Activated naive CD4-positive, alpha-beta T cell treated with anti-CD3 and anti-CD28 coated beads for 36 hours (primary cell): ENCODE measurements at places on chromosomes 3 and 15.

DNA sequence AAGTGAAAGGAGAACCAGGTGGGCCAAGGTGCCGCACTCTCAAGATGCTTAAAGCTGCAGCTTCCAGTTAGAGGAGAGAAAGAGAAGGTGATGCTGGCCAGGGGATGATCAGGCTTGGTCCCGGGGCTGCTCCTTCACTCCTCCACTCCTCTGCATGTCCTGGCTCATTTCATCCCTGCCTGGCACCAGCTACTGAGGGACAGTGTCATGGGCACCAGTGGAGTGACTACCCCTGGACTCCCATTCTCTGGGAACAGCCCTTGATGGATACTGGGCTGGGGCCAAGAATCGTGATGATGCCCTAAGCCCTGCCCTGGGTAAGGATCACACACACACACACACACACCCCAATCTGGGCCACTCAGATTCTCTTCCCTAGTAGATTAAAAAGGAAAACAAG is 243.7 kb downstream of the UACA start:
- no peak for DNase-seq

DNA sequence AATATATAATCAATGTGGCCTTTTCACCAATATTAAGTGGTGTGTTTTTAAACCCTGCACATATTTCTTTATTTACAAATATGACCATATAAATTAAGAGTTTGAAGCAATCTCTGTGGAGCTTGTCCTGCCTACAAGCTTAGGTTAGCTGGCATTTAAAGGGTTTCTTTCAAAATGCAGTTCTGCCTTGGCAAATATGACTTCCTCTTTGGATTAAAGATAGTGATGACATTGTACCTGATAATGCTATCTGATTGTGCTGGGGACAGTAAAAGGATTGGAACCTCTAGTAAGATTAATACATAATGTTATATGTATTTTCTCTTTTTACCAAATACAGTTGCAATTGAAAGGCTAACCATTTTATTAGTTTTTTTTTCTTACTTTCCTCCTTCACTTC is 249.1 kb downstream of the OTOL1 start:
- no peak for DNase-seq

GRCh38 chr15:64151727-64152506 is at the start of gene SNX22:
Gene SNX22 (plus strand): TSS chr15:64151731. CDS start chr15:64151776, 45 bp downstream.
- DNase-seq: peak; percentile 12

- peak; percentile 80 for DNase-seq
These were observed 2.9 kb downstream of the XPC start for GRCh38 chr3:14175383-14176037.

GRCh38 chr3:37986479-37987314 is 3.9 kb upstream of the VILL start:
- DNase-seq: no peak

GRCh38 chr3:176208915-176209314 is 988.4 kb downstream of the TBL1XR1 start:
- no peak for DNase-seq

DNA sequence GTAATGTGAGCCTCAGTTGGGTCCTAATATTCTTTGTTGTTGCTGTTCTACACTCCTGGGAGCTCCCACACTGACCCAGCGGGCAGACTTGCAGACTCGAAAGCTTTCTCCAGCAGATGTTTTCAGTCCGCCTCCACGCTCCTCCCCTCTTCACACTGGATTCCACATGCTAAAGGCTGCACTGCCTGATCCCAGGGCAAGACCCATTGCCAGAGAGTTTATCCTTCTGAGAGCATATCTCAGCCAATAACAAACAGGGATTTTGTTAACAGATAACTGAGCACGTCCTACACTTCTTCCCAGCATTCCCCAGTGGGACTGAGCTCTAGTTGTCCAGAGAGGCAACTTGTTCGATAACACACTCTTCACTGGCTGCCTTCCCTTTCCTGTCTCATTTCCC is 8.0 kb upstream of the COL6A6 start:
- no peak for DNase-seq

- peak; percentile 65 for DNase-seq
These were observed 559 bp upstream of the LRRN1 start for GRCh38 chr3:3798631-3799113.

DNA sequence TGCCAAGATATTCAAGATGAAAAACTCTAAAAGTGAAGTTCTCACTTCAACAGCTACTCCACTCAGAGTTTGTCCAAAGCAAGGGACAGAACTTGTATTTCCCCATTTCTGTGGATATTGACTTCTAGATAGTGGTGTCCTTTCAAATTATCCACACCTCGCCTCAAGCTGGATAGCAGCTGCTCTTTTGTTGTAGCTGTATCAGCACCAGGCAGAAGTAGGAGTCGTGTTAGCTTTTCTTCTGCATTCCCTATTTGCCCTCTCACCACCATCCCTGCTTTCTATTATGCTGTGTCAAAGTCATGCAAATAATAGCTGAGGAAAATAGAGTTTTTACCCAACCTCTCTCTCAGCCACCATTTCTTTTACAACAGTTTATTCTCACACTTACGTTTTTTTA is 303.8 kb downstream of the EPHA3 start:
- no peak for DNase-seq

GRCh38 chr3:30458376-30459171 is 147.8 kb upstream of the TGFBR2 start:
- no peak for DNase-seq

GRCh38 chr3:38840987-38841386 is 25.0 kb upstream of the SCN10A start:
- DNase-seq: no peak

GRCh38 chr15:38576837-38577236 is 12.2 kb upstream of the RASGRP1 start:
- DNase-seq: no peak

- no peak for DNase-seq
These were observed 21.3 kb downstream of the SLC12A8 start for GRCh38 chr3:125191256-125191655.

DNA sequence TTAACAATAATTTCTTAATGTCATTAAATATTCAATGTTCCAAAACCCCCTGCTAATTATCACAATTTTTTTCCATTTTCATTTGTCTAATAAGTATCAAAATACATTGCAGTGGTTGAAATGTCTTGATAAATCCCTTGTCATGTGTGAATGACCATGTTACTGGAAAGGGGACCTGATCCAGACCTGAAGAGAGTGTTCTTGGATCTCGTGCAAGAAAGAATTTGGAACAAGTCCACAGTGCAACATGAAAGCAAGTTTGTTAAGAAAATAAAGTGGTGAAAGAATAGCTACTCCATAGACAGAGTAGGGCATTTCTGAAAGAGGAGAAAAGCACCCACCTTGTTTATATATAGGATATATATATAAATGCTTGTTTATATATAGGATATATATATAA is 10.4 kb upstream of the SELENOK start:
- no peak for DNase-seq

- DNase-seq: no peak
These were observed 24.5 kb downstream of the DUSP7 start for GRCh38 chr3:52031896-52032295.

DNA sequence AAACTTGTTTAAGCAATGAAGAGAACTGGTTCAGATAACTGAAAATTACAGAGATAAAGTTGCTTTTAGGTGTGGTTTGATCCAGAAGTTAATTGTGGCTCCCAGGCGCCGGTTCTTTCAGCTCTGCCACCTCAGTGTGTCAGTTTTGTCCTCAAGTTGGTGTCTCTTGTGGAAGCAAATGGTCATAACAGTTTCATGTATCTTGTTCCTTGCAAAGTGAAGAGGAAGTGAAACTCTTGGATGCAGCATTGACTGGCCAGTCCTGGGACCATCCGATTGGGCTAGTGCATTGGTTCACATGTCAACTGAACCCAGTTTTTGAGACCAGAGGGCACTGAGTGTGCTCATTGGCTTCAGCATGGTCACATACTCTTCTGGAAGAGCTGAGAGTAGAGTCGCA is 181.4 kb upstream of the GRM7 start:
- no peak for DNase-seq

DNA sequence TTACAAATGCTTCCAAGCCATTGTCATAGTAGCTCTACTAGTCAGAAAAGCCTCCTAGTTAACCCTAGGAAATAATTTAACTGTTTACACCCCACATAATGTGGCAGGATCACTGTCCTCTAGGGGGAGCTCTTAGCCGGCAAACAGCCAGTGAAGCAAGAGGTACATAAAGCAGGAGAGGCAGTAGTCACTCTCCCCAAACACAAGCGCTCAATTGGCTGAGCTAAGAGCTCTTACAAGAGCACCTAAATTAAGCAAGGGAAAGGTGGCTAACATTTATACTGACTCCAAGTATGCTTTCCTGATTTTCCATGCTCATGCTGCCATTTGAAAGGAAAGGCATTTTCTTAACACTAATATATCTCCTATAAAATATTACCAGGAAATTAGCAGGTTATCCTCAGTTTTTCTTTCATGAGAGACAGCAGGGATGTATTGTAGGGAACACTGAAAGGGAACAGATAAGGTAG is 37.6 kb downstream of the NCEH1 start:
- peak; percentile 89 for DNase-seq

DNA sequence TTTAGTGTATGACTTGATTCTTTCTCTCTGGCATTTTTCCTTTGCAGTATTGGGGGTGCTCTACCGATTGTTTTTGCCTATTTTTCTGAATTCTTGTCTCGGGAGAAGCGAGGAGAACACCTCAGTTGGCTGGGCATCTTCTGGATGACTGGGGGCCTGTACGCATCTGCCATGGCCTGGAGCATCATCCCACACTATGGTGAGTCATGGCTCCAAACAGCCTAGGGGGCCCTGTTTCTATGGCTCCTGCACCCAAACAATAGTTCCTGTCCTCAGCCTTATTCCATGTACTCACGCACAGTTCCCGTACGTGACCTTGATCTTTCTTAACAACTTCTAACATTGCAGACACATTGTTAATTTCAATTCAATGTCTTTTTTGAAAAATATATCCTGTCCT is 152.3 kb downstream of the SV2B start:
- no peak for DNase-seq

DNA sequence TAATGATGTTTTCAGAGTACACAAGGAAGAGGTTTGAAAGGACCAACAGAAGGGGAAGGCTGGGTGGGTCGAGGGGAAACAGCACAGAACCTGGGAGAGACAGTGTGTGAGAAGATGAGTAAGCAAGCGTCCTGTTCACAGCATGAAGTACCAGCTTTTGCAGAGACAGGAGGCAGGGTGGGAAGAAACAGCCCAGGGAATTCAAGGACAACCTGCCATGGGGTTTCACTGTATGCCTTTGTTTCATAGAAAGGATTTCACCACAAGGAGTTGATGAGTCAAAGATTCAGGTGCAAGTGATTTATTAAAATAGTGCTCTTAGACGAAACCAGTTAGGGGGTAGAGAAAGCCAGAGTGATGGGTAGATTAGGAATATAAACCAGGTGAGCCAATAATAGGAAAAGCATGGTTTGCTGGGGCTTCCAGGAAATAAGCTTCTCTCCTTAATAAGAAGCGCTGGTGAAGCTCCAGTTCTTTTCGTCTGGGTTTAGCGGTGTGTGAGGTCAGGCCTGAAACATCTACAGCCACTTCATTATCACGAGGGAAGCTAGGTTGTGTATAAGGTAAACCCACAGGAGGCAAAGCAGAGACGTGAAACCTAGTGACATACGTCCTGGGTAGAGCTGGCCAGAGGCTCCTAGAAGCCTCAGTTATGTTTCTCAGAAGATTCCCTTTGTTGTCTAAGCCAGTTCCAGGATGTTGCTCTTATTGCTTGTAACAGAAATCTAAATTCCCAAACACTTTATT is 3.9 kb downstream of the HHLA2 start:
- DNase-seq: no peak

DNA sequence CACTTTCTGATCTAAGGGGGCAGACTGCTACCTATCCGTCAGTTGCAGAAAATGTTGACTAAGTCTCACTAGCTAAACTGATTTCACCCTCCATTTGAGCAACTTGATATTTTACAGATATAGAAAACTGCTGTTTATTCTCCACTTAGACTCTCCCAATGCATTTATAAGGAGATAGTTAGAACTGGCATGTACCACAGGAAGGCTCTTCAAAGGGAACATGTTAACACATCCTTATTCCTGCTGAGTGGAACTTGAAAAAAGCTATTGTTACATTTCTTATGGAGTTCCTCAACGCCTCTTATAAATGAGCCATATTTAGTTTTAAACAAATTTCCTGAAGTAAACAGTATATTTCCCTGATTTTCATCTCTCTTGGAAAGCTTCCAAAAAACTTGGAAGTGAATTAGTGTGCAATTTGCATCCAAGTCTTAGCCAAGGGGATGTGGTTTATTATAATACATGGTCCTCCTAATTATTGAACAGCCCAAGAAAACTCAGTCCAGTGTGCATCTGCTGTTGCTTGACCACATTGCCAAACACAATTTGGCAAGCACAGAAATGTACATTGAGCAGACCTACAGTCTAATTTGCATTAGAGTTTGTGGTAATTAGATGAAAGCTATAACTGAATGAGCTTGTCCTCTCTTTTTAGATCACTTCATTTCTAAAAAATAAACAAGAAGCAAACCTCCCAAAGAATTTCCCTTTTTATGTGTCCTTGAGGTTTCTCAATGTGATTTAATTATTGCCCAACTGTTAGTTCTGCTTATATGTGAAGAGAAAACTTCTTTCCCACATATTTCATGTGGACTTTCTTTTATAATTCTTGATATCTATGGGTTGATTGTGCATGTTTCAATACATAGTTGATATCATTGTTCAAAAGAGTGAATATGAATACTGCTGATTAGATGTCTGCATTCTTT is 72.6 kb upstream of the DPH6 start:
- DNase-seq: no peak

- no peak for DNase-seq
These were observed 4.3 kb downstream of the LRRFIP2 start for GRCh38 chr3:37170060-37170459.

- DNase-seq: no peak
These were observed 21.9 kb downstream of the TNK2 start for GRCh38 chr3:195886181-195887141.

DNA sequence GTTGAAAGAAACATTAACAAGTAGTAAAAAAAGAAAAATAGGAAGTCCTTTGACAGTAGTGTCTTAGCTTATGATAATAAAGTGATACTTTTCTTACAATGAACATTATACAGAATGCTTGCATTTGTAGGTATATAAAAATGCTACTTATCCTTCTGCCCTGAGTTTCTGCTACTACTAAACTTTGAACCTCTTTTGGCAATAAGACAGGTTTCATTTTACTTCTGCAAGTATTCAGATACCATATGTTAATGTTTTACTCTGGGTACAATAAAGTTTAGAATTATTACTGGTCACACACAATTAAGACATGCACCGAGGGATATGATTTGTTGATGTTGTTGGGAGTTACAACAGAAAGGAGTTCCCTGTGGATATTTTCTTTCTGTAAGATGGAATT is 57.9 kb downstream of the NEO1 start:
- DNase-seq: no peak

GRCh38 chr3:56909349-56909748 is 107.6 kb upstream of the ARHGEF3 start:
- no peak for DNase-seq

DNA sequence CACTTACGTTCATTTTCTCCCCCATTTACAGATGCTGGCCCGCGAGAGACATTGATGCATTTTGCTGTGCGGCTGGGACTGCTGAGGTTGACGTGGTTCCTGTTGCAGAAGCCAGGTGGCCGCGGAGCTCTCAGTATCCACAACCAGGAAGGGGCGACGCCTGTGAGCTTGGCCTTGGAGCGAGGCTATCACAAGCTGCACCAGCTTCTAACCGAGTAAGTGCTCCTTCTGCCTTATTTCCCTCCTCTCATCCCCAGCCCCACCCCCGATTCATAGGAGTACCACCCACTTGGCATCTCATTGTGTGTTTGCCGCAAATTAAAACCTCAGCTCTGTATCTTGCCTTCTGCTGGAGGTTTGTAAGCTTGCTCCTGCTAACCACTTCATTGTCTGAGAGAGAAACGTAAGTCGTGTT is 163.3 kb downstream of the AKAP13 start:
- peak; percentile 62 for DNase-seq

GRCh38 chr3:149813367-149814281 is 609 bp downstream of the RNF13 start:
- peak; percentile 28 for DNase-seq

- DNase-seq: no peak
These were observed 4.7 kb downstream of the FOXL2 start for GRCh38 chr3:138942271-138942670.
